Cardiac muscle cell (in vitro differentiated cells and primary cell): ENCODE measurements at places on chromosomes 4 and X. TPM values are rescaled to one million over a fixed set of nuclear protein-coding genes. Genes with fewer than 3 reads are reported as not detected.

Gene NKX6-1
- total RNA-seq, result not detected in 2 replicates

Gene PGAM4
- not detected in 2 replicates for total RNA-seq

Gene SGCB
- 23.3 and 31.5 TPM in 2 replicates for total RNA-seq

GRCh38 chr4:127162741-127163140 is 470.0 kb upstream of the INTU start:
- no peaks in the 10 kb centered on the region for H3K27me3 ChIP-seq
- no peak overlapping the region for H3K4me3 ChIP-seq
- H3K36me3 ChIP-seq, result no peaks in the 10 kb centered on the region
- no peaks in the 10 kb centered on the region for H3K4me1 ChIP-seq
- H3K27ac ChIP-seq, result no peak overlapping the region
- no peak for DNase-seq

- peak; percentile 88 for DNase-seq
- H3K4me1 ChIP-seq, result peaks cover 6% of the 10 kb centered on the region
- H3K36me3 ChIP-seq, result no peaks in the 10 kb centered on the region
Measured at GRCh38 chr4:153466081-153466948, at the start of gene TMEM131L. TMEM131L (plus strand) TSS chr4:153466360; CDS start chr4:153466398, 38 bp downstream.

GRCh38 chrX:107447642-107448041 is 1.8 kb upstream of the FRMPD3 start:
- peaks cover 3% of the 10 kb centered on the region for H3K4me1 ChIP-seq
- no peaks in the 10 kb centered on the region for H3K36me3 ChIP-seq
- no peak overlapping the region for H3K27ac ChIP-seq
- H3K4me3 ChIP-seq, result no peak overlapping the region
- H3K27me3 ChIP-seq, result peaks cover 17% of the 10 kb centered on the region

DNA sequence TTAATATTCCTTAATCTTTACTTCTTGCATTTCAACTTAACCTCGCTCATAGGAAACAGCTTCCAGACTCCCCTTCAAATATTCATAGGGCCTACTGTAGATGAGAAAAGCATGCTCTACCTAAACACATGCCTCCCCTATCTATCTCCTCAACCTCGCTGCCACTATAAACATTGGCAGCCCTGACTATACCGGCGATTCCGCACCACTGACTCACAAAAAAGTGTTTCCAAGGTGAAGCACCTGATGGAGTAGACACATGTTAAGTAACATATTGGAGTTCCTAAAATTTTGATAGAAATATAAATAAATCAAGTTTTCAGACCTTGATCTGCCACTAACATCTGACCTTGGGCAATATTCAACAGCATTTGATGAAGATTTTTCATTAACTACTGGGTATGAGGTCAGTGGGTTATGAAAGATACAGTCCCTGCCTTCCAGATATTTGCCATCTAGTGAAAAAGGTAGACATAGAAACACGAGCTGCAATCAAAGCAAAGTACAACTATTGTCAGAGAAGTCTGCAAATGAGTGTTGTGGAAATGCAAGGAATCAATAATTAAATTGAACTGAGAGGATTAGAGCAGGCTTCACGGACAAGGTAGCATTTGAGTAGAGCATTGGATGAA is 184.2 kb downstream of the MAML3 start:
- H3K27ac ChIP-seq, result no peak overlapping the region
- no peak for DNase-seq
- H3K4me1 ChIP-seq, result peaks cover 29% of the 10 kb centered on the region
- H3K27me3 ChIP-seq, result no peaks in the 10 kb centered on the region
- H3K36me3 ChIP-seq, result no peaks in the 10 kb centered on the region
- H3K4me3 ChIP-seq, result no peak overlapping the region
